ENCODE measurements at places on chromosomes 12 and 14.

DNA sequence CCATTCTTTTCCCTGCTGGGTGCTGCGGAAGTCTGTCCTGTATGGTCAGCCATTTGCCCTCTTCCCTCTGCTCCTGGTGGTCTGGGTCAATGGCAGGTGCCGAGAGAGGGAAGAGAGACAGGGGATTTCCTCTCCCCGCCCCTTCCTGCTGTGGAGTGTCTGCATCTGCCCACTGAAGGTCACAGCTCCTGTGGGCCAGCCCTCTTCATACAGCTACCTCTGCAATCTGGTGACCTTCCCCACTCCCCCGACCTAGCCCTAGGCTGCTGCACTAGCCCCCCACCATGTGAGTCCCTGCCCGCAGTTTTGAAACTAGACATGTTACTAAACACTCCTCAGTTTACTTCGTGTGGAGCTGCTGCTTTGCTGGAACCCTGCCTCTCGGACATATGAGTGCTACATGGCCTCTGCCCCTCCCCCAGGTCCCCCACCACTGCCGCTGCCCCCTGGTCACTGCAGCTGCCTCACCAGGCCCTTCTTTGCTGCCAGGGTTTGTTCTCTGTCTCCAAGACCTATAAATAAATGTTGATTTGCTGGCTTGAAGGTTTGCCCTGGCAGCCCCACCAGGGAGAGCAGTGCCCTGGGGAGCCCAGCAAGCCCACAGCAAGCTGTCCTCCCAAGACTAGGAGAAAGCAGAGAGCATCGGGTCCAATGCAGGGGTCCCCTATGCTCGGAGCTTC is 102.9 kb downstream of the DPF3 start:
- no peak overlapping the region for H3K27ac ChIP-seq
- H3K27me3 ChIP-seq = no peaks in the 10 kb centered on the region
- no peaks in the 10 kb centered on the region for H3K4me1 ChIP-seq
- no peak for DNase-seq
- no peak overlapping the region for H3K4me3 ChIP-seq
- H3K36me3 ChIP-seq = no peaks in the 10 kb centered on the region

GRCh38 chr12:7145671-7146070 is 15.5 kb downstream of the CLSTN3 start:
- H3K36me3 ChIP-seq = peaks cover 69% of the 10 kb centered on the region
- H3K4me3 ChIP-seq = no peak overlapping the region
- no peak for DNase-seq
- H3K4me1 ChIP-seq = no peaks in the 10 kb centered on the region

- no peak for DNase-seq
- H3K4me1 ChIP-seq = no peaks in the 10 kb centered on the region
- H3K27ac ChIP-seq = no peak overlapping the region
- H3K4me3 ChIP-seq = no peak overlapping the region
- no peaks in the 10 kb centered on the region for H3K36me3 ChIP-seq
- H3K27me3 ChIP-seq = no peaks in the 10 kb centered on the region
Observed at GRCh38 chr14:79056879-79057278, 886.7 kb downstream of the NRXN3 start.

DNA sequence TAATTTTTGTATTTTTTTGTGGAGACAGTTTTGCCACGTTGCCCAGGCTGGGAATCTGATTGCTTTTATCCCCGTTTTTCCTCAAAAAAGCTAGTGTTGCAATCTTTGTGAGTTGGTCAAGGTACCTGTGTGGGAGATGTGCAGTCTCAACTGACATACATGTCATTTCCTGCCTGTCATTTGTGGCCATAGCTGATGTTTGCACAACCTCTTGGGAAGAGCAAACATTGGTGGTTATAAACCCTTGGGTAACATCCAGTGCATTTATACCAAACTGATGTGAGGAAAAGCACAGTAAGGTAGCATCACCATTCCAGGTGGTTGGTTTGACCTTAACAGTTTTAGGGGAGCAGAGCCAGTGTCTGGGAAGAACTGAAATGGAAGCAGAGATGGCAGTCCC is 54.7 kb downstream of the ATG14 start:
- DNase-seq = no peak
- peaks cover 14% of the 10 kb centered on the region for H3K4me1 ChIP-seq
- H3K36me3 ChIP-seq = peaks cover 5% of the 10 kb centered on the region

DNA sequence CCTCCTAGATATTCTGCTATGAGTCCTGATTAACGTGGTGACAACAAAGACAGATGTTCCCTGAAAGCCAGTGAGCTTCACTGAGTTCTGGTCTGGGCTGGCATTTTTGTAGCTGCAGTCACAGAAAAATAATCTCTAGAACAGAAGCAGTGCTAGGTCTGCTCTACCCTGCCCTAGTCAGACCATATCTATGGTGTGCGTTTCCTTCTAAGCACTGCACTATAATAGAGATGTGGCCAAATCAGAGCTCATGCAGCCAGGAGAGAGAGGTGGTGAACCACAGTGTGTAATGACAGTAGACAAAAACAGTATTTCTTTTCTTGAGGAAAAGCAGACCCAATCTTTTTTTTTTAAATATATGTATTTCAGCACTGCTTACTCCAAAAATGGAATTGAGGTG is 76.3 kb downstream of the CMAS start:
- DNase-seq = no peak
- peaks cover 4% of the 10 kb centered on the region for H3K4me1 ChIP-seq
- H3K36me3 ChIP-seq = no peaks in the 10 kb centered on the region
- H3K27me3 ChIP-seq = no peaks in the 10 kb centered on the region
- no peak overlapping the region for H3K27ac ChIP-seq
- H3K4me3 ChIP-seq = no peak overlapping the region

DNA sequence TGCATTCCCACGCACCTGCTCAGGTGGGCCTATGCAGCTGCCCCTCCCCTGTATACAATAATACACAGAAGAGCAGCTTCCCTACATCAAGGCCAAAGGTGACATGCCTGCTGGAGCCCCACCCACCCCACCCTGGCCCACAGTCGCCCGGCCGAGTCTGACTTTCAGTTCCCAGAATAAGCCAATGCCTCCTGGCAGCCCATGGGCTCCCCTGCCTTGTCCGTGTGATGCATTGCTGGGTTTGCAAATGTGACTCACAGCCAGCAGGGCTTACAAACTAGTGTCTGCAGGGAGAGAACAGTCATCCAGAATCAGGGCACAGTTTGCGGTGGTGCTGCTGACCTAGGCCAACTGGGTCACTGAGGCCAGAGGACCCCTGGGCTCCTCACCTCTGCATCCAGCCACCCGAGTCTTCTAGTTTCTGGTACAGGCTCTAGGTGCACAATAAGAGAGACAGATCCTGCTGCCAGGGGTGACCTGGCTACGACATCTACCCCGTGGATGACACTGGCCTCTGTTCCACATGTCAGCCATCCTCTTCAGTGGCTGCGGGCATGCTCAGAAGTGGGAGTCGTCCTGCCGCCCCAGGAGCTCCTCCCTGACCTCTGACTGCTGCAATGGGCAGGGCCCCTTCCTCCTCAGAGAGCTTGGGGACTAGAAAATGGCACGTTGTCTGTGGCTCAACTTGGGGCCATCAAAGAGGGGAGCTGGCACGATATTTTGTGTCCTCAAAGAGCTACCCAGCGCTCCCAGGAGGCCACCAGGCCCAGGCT is 84.5 kb downstream of the CHGA start:
- no peak for DNase-seq
- H3K27me3 ChIP-seq = no peaks in the 10 kb centered on the region
- no peaks in the 10 kb centered on the region for H3K4me1 ChIP-seq
- peaks cover 12% of the 10 kb centered on the region for H3K36me3 ChIP-seq
- H3K27ac ChIP-seq = no peak overlapping the region

DNA sequence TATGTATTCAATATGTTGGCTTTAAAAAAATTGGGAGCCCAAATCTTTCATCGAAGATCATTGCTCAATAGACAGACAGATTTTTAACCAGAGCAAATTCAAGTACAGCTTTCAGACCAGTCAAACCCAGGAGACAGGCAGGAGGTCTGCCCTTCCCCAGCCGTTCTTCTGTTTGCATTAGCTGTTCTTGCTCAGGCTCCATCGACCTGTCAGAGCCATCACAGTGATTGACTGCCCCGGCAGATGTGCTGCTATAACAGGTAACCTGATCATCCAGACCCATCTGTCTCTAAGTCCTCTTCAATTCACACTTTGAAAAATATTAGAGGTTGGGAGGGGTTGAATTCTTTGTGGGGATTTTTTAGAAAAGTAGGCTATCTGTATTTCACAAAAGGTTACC is 453.5 kb downstream of the FOXG1 start:
- no peaks in the 10 kb centered on the region for H3K36me3 ChIP-seq
- no peak overlapping the region for H3K4me3 ChIP-seq
- no peak for DNase-seq
- no peaks in the 10 kb centered on the region for H3K27me3 ChIP-seq
- no peaks in the 10 kb centered on the region for H3K4me1 ChIP-seq

DNA sequence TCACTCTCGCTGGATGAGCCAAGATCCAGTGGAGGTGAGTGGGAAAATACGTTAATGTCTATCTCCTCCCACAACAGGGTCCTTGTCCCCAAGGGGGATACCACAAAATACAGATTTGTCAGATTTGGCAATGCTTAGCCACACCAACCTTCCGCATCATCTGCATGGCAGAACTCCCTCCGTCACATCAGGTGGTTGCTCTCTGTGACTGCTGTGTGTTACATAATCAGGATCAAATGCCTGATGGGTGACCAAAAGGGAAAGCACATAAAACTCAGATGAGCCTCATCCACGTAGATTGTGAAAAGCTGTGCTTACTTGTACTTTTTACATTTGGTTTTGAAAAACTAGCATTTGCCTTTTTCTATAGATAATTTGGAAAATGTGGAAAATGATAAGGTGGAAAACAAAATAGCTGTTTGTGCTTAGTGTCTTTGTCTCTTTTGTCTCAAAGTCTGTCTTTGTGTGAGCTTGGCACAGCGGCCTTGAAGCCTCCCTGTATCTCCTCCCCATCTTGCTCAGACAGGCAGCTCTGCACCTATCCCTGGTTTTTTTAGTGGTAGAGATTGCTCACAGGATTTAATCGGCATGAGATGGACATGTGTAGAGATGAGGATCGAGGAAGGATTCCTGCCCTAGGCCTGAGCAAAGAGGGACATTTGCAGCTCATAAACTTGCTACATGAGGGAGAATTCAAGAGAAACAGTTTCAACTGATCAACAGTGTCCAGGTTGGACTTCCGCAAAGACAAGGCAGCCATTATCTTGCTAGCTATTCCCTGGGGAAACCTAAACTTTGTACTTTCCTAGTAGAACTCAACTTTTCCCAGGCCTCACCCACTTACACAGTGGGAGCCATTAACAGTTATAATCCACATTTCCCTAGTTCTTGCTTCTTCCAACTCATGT is 3.6 kb upstream of the FGF6 start:
- no peak overlapping the region for H3K27ac ChIP-seq
- H3K4me3 ChIP-seq = no peak overlapping the region
- no peaks in the 10 kb centered on the region for H3K4me1 ChIP-seq
- peaks cover 5% of the 10 kb centered on the region for H3K27me3 ChIP-seq
- H3K36me3 ChIP-seq = no peaks in the 10 kb centered on the region

DNA sequence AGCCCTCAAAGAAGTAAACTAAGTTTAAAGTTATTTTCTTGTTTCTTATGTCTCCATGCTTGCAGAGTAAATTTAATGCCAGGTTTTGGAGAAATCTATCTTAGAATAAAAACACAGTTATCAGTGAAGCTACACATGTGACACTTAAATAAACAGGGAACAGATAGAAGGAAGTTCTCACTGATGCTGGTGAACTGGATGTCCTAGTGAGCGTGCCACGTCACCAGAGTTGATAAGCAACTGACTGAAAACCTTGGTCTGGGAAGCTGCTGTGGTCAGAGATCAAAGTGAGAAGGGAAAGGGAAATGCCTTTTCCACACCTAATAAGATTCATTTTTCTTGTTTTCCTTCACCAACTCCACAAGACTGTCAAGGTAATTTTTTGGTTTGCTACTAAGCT is 74.8 kb upstream of the PCED1B start:
- peaks cover 6% of the 10 kb centered on the region for H3K27me3 ChIP-seq
- no peaks in the 10 kb centered on the region for H3K36me3 ChIP-seq
- no peak overlapping the region for H3K27ac ChIP-seq
- no peak overlapping the region for H3K4me3 ChIP-seq
- H3K4me1 ChIP-seq = no peaks in the 10 kb centered on the region

- H3K4me1 ChIP-seq = no peaks in the 10 kb centered on the region
- H3K4me3 ChIP-seq = no peak overlapping the region
- H3K36me3 ChIP-seq = no peaks in the 10 kb centered on the region
- H3K27me3 ChIP-seq = no peaks in the 10 kb centered on the region
- DNase-seq = no peak
Observed at GRCh38 chr12:32353540-32353939, 45.8 kb upstream of the FGD4 start.

DNA sequence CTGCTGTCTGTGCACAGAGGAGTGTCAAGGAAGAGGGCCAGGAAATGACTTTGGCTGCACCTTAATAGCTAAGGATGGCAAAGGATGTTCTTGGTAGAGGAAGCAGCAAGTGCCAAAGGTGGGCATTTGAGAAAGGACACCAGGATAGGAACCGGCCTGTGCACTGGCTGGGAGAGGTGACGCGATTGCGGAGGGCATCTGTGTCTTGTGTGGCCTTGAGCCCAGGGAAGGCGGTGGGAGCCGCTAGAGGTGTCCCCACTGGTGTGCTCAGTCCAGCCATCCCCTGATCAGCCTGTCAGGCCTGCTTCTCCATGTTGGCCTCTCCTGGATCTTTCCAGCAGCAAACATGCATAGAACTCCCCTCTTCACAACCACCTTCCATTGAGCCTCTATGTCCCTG is 30.2 kb downstream of the PAPLN start:
- H3K4me3 ChIP-seq = no peak overlapping the region
- no peak overlapping the region for H3K27ac ChIP-seq
- peaks cover 10% of the 10 kb centered on the region for H3K4me1 ChIP-seq
- no peak for DNase-seq
- H3K36me3 ChIP-seq = no peaks in the 10 kb centered on the region

- no peaks in the 10 kb centered on the region for H3K4me1 ChIP-seq
- no peaks in the 10 kb centered on the region for H3K36me3 ChIP-seq
- DNase-seq = no peak
- H3K27me3 ChIP-seq = no peaks in the 10 kb centered on the region
- no peak overlapping the region for H3K4me3 ChIP-seq
Observed at GRCh38 chr14:79043194-79043889, 873.2 kb downstream of the NRXN3 start.

- no peaks in the 10 kb centered on the region for H3K36me3 ChIP-seq
- H3K4me1 ChIP-seq = no peaks in the 10 kb centered on the region
- H3K4me3 ChIP-seq = no peak overlapping the region
- H3K27ac ChIP-seq = no peak overlapping the region
- no peaks in the 10 kb centered on the region for H3K27me3 ChIP-seq
Observed at GRCh38 chr12:64796205-64796845, 28.1 kb upstream of the TBC1D30 start.

DNA sequence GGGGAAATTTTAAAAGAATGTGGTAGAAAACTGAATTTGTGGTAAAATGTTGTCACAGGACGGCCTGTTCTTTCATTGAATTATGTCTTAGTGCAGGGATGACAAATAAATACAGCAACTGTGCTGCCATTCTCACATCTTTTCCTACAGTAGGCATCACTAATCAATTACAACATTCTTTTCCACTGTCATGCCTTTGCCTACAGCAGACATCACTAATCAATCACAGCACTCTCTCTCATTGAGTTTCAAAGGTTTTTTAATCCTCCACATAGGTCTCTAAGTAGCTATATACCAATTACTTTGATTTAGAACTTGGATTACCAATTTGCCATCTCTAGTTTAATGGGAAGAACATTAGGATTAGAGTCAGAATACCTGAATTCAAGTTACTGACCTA is 30.1 kb downstream of the NTF3 start:
- no peaks in the 10 kb centered on the region for H3K27me3 ChIP-seq
- no peaks in the 10 kb centered on the region for H3K4me1 ChIP-seq
- no peaks in the 10 kb centered on the region for H3K36me3 ChIP-seq
- no peak overlapping the region for H3K27ac ChIP-seq

- H3K36me3 ChIP-seq = no peaks in the 10 kb centered on the region
- H3K27ac ChIP-seq = no peak overlapping the region
- DNase-seq = no peak
- H3K4me3 ChIP-seq = no peak overlapping the region
- H3K4me1 ChIP-seq = peaks cover 2% of the 10 kb centered on the region
Observed at GRCh38 chr12:94110258-94110657, 38.1 kb upstream of the PLXNC1 start.
